Stimulated activated CD4-positive, alpha-beta T cell treated with anti-CD3 and anti-CD28 coated beads, TNF-alpha, amount 100 ng/mL, for 24 hours (primary cell): ENCODE measurements at places on chromosomes 11 and 22.

DNA sequence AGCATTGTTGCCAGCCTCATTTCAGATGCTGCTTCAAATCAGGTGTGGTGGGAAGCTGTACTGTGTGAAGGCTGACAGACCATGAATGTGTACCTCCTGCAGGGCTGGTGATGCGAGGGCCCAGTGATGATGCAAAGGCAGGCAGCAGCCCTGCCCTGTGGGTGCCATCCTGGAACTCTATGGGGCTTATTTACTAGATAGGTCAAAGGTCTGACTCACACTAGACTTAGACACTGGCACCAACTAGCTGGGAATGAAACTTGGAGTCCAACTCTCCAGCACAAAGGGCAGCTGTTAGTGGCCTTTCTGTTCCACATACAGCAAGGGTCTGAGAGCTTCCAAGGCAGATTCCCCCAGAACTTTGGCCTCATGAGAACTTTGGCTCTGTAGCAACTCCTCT is 138.4 kb downstream of the TTC17 start:
- no peak for DNase-seq

- DNase-seq, result no peak
Measured at GRCh38 chr22:46162771-46163556, 12.6 kb downstream of the PPARA start.

- DNase-seq, result no peak
Measured at GRCh38 chr11:86482692-86483091, 108.0 kb downstream of the CCDC81 start.

DNA sequence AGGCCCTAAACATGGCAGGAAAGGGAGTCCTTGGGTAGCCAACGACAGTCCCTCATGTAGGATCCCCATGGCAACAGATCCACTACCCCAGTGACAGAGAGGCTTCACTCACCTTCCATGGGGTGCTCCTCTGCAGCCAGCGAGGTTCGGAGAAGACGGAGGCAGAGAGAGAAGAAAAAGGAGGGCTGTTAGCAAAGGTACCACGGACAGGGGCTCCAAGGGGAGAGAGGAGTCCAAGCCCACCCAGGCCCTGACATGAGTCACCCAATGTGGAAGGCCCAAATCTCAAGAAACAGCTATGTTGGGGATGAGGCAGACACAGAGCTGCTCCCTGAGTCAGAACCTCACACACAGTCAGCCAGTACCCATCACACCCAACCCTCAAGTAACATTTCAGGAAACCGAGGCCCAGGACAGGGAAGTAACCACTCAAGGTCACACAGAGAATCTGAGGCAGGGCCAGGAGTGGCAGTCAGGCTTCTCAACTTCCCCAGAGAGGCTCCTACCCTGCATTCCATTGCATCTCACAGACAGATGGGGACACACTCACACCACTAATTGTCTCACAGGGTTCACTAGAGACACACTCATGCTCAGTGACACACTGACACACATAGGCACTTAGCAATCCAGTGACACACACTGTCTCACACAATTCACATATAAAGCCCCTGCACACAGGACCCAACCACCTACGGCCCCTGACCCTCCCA is 25.2 kb downstream of the NRXN2 start:
- DNase-seq, result no peak

- no peak for DNase-seq
Measured at GRCh38 chr22:28967969-28968368, 84.6 kb downstream of the ZNRF3 start.

DNA sequence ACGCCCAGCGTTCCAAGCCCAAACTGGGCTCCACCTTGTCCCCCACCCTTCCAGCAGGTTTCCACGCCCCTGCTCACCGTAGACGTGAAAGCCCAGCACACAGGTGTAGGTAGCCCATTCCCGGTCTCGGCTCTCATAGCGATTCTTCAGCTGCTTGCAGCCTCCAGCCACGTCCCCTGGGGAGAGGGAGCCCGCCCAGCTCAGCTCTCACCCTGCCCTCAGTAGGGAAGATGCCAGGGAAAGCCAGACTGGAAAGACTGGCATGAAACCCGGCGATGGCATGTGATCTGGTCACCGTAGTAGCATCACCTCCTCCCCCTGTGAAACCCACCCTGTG is 1.4 kb upstream of the MTA2 start:
- DNase-seq, result no peak

GRCh38 chr11:73267906-73268540 is 4.1 kb upstream of the P2RY6 start:
- no peak for DNase-seq

DNA sequence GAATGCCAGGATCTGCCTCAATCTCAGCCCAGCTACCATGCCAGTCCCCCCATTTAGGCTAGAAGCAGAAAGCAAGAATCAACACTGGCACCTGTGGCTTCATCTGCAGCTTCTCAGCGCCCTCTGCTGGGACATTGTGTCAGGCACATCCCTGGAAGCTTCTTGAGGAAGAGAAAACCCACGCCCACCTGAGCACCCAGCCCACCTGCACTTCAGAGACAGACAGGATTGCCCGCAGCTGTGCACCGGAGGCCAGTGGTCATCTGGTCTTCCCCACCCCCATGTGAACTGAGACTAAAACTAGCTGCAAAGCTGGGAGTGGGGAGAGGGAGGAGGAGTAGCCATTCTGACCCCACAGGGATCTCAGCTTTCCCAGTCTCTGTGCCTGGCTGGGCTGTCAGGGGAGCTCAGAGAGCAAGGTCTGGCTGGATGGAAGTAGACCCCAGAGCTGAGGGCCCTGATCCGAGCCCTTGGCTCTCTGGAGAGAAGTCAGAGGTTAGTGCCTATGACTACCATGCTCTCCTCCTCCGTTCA is 66.8 kb downstream of the FEZ1 start:
- peak; percentile 54 for DNase-seq

GRCh38 chr11:73394416-73395296 is 18.5 kb downstream of the RELT start:
- no peak for DNase-seq

- peak; percentile 80 for DNase-seq
Measured at GRCh38 chr22:28909375-28909774, 26.0 kb downstream of the ZNRF3 start.

DNA sequence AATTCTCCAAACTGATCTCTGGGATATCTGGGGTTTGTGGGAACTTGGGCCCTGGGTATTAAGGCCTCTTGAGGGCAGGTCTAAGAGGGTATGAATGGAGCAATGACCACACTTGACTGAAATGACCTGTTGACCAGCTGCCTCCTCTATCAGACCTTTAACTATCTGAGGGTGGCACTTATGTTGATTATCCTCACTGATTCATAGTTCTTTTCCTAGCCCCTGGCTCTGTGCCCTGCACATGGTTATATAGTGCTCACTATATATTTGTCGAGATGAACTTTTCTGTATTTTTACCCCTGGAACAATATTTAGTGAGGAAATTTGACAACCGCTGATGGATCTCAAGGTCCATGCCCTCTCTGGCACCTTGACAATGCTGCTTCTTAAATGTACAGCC is 305.5 kb upstream of the PLET1 start:
- no peak for DNase-seq

DNA sequence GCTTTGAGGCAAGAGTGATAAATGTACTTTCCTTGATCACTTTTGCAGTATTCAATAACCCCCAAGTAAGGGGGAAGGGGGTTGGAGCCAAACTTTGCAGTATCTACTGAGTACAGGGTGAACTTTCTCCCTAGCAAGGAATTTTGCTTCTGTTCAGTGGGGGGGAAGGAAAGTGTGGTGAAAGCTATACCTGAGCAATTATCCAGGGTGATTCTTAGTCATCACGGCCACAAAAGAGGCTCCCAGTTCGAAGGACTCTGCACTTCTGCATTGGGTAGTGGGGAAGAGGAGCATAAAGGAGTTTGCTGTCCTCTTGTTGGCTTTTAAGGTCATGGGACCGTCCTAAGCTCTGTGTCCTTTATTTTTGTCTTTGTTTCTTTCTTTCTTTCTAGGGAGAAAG is 346.5 kb upstream of the SYN3 start:
- DNase-seq, result no peak

- DNase-seq, result peak; percentile 33
Measured at GRCh38 chr22:36065775-36066544, 37.3 kb upstream of the RBFOX2 start.

- DNase-seq, result no peak
Measured at GRCh38 chr11:127042445-127042844, 41.9 kb upstream of the KIRREL3 start.

DNA sequence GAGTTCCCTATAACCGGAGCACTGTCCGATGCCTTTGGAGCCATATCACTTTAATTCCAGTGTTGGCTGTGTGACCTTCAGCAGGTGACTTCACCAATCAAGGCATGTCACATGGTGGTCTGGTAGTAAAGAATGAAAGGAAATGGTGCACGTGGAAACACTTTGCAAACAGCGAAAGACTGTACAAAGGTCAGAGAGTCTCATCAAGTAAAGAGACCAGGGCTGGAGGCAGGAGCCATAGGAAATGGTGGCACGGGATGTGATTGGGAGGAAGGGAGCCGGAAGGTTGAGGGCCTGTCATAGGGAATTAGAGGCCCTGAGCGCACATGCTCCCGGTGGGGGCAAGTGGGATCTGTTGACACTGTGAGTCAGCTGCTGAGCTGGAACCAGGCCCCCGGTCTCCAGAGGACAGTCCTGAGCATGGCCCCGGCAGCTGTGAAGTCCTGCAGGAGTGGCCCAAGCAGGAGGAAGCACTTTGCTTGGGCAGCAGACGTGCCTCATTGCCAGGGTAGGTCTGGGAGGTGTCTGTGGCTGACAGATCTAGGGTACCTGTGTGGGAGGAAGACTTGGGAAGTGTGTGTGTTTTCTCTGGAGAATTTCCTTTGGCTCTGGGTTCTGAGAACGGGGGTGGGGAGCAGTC is 2.0 kb downstream of the DAGLA start:
- no peak for DNase-seq

DNA sequence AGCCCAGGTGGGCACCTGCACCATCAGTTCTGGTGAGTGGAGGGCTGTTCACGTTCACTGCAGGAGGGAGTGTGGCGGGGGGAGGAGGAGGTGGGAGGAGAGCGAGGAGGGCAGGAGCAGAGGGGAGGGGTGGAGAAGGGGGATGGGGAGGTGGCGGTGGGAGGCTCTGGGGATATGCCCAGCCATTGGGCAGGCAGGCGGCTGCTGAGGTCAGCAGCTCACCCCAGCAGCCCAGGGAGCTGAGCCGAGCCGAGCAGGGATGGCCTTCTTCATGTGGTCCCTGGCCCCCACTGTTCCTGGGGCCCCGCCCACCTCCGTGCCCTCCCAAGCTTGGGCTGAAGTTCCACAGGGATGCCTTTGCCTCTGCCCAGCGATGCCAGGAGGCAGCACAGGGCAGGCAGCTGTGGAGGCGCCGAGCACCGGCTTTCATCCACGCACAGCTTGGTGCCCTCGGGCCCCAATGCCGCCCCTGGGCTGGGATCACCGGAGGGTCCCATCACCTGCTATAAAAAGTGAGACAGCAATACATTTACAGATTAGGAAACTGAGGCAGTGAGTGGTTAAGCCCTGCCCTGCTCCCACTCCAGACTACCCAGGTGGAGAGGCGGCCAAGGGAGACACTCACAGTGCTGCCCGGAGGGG is 21.6 kb downstream of the RTN4R start:
- no peak for DNase-seq

GRCh38 chr11:73965764-73966121 is 14.9 kb downstream of the DNAJB13 start:
- no peak for DNase-seq

GRCh38 chr11:117985953-117986887 is at the start of gene IL10RA:
Gene IL10RA (plus strand): TSS chr11:117986394. CDS start chr11:117986468, 74 bp downstream.
- peak; percentile 58 for DNase-seq

GRCh38 chr11:57324154-57324885 is 432 bp downstream of the TNKS1BP1 start:
- DNase-seq, result no peak

GRCh38 chr11:66951927-66952337 is 6.3 kb downstream of the PC start:
- DNase-seq, result no peak

GRCh38 chr11:123698546-123699127 is 42.8 kb downstream of the ZNF202 start:
- no peak for DNase-seq

DNA sequence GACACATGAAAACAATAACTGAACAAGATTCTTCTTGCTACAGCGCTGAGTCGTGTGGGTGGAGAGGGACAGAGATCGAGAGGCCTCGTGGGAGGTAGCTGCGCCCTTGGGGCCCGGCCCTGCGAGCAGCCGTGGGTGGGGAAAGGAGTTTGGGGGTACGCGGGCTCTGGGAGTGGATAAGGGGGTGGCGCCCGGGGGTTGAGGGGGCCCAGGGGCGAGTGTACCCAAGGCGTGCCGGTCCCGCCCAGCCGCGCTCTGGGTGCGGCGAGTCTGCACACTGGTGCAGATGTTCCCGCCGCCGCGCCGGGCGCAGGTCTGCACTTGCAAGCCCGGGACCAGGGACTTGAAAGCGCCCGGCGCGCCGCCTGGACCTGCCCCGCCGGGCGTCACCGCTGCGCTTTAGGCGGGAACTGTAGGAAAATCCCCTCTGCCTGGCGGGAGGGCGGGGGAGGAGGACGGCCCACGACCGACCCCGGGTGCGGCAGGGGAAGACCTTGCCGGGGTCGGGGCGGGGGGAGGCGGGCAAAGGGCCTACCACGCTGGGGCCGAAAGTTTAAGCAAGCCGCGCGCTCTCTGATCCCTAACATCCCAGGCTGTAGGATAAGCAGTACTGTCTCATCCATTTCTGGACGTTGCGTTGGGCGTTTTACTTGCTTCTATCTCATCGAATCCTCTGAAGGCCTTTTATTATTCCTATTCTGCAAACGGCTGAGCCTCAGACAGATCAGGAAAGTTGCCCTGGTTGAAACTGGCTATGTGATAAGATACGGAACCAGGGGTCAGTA is 1.4 kb upstream of the KREMEN1 start:
- peak; percentile 14 for DNase-seq

DNA sequence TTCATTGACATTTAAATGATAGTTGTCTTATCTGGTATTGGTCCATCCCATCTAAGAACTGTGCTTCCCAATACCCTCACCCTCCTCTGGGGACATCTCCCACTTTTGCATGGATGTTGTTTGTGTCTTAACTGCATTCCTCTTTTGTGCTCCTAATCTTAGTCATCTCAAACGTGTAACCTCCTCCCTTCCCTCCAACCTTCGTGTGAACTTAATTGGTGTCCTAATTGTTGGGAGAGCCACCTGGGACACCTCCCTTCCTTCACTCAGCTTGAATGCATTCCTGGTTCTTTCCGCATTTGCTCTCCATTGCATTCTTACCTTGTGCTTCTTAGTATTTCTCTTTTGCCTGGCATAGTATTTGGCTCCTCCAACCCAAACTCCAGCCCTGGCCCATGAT is 9.8 kb upstream of the ELMOD1 start:
- no peak for DNase-seq

GRCh38 chr11:65781962-65782815 is 1.4 kb upstream of the AP5B1 start:
- DNase-seq, result no peak

GRCh38 chr11:11620921-11621572 is 758 bp downstream of the GALNT18 start:
- no peak for DNase-seq
